ENCODE measurements at places on chromosomes 12 and 14.

DNA sequence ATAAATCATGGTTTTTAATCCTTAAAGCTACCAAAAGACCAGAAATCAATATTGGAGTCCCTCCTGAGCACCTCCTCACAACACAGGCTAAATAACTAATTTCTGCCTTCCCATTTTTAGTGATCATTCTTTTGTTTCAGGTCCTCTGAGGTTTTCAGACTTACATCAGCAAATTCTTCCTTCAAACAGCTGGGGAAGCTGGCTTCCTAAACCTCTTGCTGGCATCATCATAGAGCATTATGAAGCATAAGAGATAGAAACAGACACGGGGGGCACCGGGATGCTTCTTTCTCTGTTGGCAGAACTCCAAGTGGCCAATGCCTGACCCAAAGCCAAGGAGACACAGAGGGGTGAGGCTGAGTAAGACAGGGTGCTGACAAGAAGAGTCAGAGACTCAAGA is 47.9 kb upstream of the DBX2 start:
- DNase-seq = no peak

DNA sequence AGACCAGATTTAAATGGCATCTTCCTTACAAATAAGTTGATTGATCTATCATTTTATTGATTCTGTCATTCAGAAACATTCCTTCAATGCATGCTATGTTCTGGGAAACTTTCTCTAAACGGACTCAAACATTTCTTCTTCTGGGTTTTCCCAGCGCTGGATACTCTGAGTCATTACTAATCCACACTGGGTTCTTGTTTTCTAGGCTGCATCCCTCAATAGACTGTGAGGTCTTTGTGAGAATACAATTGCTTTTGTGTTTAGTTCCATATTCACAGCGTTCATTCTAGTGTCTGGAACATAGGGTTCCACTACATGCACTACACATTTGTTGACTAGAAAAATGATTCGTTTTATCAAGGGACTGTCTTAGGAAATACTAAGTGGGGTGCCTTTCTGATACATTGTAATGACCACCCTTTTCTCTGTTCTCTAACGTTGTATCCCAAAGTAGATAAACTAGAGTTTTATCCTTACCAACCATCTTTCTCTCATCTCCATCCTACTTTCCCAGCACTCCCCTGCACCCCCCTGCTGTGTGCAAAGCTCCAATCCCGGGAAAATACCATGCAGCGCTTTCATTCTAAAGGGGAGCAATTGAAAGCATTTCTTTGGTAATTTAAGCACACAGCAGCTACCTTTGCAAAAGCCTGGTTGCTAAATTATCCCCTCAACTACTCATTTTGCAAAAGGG is 878.7 kb downstream of the DIO2 start:
- peak; percentile 16 for DNase-seq

- no peak for DNase-seq
Observed at GRCh38 chr14:38775986-38776385, 327.0 kb downstream of the SEC23A start.

DNA sequence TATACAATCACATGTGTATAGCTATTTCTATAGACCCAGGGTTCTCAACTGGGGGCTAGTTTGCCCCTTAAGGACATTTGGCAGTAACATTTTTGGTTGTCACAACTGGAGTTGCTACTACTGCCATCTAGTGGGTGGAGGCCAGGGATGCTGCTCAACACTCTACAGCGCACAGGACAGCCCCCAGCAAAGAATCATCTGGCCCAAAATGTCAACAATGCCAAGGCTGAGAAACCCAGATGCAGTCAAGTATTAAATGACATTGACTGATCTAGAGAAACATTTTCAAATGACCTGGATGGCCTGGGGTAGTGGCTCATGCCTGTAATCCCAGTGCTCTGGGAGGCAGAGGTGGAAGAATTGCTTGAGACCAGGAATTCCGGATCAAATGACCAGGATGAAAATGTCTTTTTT is 5.8 kb downstream of the WSB2 start:
- DNase-seq = peak; percentile 63

GRCh38 chr12:68623984-68624383 is 13.3 kb downstream of the RAP1B start:
- peak; percentile 82 for DNase-seq

DNA sequence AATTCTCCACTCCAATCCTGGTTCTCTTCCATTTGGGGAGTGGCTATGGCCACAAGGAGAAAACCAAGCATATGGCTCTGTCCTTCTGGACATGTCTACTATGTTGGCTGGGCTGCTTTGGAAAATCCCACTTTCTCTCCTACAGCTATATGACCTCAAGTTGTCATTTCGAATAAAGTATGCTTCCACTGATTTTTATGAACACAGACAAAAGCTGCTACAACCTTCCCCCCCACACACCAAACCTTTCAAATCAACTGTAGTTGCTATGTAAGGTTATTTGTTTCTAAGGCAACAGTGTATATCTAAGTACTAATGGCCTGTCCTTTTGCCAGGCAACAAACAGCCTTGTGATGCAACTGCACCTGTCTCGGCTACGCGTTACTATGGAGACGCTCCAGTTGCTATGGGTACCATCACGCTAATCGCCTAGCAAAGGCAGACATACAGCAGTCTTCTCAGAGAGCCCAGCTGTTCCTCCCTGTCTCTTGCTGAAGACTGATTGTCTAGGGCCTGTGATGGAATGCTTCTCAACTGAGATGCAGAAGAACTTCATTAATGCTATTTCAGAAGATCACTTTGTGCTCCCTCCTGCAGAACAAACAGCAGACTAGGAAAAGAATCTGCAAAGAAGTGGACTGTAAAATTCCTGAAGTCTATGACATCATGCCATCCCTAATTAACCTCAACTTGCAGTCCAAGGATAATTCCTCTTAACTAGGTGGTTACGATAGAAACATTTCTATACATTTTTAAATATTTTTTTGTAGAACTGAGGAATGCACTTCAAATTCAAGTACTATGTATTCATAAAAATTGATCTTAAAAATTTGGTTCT is 67.6 kb downstream of the FOXN3 start:
- no peak for DNase-seq

- DNase-seq = no peak
Observed at GRCh38 chr14:104304451-104305351, 166.3 kb downstream of the KIF26A start.

DNA sequence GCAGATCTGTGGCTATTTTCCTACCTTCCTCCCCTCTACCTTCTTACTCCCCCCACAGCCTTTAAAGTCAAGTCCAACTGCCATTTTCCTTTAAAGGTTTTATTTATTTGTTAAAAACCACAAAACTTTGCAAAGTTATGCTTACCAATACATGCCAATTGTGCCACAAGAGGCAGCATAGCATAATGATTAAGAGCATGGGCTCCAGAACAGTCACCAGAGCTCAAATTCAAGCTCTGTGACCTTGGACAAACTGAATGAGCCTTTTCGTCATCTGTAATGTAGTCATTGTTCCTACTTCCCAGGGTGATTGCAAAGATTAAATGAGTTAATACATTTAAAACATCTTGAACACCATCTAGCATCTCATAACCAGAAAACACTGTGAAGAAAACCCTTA is 13.0 kb upstream of the FMNL3 start:
- no peak for DNase-seq

GRCh38 chr14:92652413-92653151 is 95.8 kb downstream of the LGMN start:
- DNase-seq = no peak

DNA sequence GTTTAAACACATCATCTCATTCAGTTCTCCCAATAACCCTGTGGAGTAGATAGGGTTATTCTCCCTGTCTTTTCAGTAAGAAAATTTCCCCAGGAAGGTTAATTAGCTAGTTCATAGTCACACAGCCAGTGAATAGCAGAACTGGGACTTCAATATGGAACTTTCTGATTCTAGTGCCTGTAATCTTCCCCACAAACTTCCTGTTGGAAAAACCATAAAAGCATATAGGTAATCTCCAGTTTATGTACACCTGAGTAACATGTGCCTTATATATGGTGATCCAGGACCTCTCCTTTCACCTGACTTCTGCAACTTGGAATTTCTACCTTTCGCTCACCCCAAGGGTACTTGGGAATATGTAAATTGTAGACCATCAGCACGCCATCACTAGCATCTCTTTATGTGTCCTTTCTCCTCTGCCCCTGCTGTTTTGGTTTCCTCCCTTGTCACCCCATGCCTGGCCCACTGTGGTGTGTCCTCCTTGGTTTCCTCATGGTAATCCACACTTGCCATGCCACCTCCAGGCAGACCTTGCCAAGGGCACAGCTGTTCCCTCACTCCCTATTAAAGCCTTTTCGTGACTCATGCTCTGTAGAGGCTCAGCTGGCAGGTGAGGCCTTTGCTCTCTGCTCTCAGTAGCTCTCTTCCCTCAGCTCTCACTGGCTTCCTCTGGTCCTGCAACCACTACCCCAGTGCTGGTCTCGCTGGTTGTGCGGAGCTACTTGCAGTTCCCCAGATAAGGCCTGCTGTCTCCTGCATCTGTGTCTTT is 16.7 kb downstream of the TBC1D30 start:
- no peak for DNase-seq

DNA sequence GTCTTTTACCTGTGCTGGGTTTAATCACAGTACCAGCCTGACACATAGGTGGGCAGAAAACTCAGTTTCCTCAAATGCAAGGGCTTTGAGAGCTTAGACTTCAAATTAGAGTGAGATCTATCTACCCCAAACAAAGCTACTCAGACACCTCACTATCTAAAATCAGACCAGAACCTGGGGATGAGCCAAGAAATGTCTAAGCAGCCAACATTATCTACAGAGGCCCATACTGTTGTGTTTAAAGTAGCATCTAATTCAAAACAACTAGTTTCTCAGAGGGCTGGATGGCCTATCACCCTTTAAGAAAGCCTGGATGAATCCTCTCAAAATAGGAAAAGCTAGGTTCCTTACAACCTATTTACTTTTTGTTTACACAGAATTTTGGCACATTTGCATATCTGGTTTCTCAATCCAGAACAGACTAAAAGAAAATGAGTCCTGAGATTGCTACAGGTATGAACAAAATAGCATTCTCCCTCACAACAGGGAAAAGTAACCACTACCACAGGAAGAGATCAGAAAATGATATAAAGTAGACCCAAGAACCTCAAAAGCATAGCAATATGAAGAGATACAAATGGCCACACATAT is 142.4 kb downstream of the ZFP36L1 start:
- DNase-seq = no peak

GRCh38 chr12:44015333-44015941 is 179.6 kb downstream of the TMEM117 start:
- peak; percentile 56 for DNase-seq
